Lower leg skin (tissue), 4 donors: ENCODE measurements at places on chromosomes 4 and X. TPM values are rescaled to one million over a fixed set of nuclear protein-coding genes. Genes with fewer than 3 reads are reported as not detected.

- no peak for DNase-seq
These were observed 105.7 kb downstream of the TENM3 start for GRCh38 chr4:182348779-182349326.

Gene SYNPO2
- total RNA-seq, result 13.3 TPM

Gene KLKB1
- total RNA-seq, result not detected

DNA sequence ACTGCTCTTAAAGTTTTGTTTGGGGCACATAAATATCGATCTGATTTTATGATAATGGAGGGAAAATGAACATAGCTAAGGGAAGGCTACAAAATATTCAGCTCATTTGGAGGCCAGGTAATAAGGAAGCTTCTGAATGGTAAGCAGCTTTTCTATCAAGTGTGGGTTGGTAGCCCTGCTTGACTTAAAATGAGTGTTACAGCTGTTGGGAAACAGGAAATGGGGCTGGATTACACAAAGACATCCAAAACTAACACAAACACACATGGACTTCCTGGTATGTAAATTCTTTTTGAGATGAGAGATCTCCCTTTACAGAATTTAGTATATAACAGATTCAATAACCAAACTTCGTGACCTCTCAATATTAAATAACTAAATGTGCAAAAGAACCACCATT lies 58.0 kb downstream of the FGF16 start:
- DNase-seq, result no peak

GRCh38 chr4:104064646-104065577 lies 345.1 kb upstream of the TACR3 start:
- no peak for DNase-seq

DNA sequence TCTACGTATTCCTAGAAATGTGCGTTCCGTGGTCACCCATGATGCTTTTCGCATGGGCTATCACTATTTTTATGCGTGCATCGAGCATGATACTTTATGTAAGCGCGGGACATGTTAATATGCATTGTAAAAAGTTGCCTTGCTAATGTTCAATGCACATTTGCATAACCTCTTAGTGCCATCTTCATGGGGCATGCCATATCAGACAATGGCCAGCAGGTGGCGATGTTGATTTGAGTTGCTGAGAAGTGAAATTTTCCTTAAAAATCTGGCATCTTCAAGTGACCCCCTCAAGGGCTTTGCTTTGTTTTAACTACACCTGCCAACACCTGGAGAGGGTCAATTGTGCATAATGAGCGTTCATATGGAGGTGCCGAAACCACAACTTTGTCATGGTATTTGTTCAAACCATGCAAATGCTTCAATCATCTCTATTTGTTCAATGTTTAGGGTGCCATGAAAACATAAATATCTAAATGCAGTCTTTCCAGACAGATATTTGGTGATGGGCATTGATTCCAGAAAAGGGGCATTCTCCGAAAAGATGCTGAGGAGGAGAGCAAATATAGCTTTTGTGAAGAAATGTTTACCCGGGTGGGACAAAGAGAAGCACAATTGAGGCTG lies 833.9 kb upstream of the PRKX start:
- no peak for DNase-seq

Gene TMEM255A
- 3.1 TPM for total RNA-seq

GRCh38 chr4:2593003-2593402 lies 56.6 kb downstream of the FAM193A start:
- DNase-seq, result no peak

Gene RBM46
- total RNA-seq, result not detected

- no peak for DNase-seq
These were observed 82.4 kb upstream of the FAM9C start for GRCh38 chrX:13126775-13127174.

Gene CXCL10
- total RNA-seq, result not detected

DNA sequence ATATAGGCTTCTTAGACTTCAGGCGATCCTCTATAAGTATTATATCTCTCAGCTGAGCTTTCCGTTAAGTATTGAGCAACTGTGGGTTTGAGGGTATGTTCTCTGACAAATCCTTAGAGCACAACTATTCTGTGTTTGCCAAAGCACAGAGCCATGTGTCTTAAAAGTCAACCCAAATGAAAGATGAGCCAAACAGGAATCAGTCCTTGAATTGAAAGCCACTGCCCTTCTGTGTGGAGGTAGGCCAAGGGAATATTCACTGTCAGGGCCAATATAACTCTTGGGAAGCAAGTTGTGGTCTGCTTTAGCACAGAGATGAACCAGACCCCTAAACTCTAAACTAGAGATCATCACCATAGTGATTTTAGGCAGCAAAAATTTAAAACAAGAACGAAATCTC lies 164.0 kb downstream of the STAG2 start:
- DNase-seq, result no peak

DNA sequence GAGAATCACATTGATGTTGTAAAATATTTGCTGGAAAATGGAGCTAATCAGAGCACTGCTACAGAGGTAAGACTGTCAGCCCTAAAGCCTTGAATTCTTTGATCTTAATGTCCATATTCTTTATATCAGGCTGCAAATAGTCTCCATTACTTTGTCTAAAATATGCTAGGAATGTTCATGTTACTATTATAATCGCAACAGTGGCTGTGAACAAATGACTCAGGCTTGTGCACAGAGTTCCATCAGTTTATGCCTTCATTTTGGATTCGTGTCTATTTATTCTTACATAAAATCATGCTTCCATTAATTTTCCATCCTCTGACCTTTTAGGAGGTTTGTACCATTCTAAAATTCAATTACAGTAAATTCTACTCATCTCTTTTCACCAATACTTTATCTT lies 182.7 kb downstream of the ANK2 start:
- DNase-seq, result no peak

- peak; percentile 17 for DNase-seq
These were observed 52.9 kb downstream of the MAP7D2 start for GRCh38 chrX:20063716-20064351.

Gene STARD8
- 1.6 TPM for total RNA-seq

Gene UBQLN2
- 27.7 TPM for total RNA-seq

- no peak for DNase-seq
These were observed 48.1 kb downstream of the LUZP4 start for GRCh38 chrX:115337491-115338144.

DNA sequence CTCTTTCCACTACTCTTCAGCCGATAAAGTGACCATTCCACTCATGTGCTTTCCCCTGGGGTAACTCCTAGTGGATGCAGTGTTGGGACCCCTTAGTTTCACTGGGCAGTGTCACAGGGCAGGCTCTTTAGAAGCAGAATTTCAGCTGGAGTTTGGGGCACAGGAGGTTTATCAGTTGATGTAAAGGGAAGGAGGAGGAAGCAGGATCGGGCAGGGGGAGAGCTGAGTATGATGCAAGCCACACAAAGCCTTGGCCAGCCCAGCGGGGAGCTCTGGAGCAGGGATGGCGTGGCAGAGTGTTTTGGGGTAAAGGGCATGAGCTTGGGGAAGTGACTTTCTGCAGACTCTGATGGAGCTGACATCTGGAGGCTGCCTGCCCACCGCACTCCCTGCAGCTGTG lies 19.3 kb downstream of the WDR13 start:
- DNase-seq, result no peak

- DNase-seq, result no peak
These were observed 29.4 kb downstream of the PTTG2 start for GRCh38 chr4:37989398-37990260.

DNA sequence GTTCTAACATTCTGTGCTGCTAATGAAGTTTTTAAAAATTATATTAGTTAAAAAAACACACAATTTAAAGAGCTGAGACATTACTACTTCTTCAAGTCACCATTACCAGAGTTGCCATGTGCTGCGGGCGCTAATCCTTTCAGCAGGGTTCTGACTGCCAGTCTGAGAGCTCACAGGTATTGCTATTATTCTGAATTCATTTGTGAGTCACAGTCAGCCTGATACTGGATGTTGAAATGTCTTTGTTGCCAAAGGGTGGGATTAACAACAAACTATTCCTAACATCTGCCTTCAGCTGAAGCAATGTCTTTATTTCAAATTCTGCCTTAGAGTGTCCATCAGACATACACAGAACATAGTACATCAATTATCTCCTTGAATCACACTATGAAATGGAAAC lies 197.1 kb upstream of the FGF13 start:
- DNase-seq, result no peak

GRCh38 chrX:153878345-153878744 lies 7.6 kb downstream of the L1CAM start:
- no peak for DNase-seq

DNA sequence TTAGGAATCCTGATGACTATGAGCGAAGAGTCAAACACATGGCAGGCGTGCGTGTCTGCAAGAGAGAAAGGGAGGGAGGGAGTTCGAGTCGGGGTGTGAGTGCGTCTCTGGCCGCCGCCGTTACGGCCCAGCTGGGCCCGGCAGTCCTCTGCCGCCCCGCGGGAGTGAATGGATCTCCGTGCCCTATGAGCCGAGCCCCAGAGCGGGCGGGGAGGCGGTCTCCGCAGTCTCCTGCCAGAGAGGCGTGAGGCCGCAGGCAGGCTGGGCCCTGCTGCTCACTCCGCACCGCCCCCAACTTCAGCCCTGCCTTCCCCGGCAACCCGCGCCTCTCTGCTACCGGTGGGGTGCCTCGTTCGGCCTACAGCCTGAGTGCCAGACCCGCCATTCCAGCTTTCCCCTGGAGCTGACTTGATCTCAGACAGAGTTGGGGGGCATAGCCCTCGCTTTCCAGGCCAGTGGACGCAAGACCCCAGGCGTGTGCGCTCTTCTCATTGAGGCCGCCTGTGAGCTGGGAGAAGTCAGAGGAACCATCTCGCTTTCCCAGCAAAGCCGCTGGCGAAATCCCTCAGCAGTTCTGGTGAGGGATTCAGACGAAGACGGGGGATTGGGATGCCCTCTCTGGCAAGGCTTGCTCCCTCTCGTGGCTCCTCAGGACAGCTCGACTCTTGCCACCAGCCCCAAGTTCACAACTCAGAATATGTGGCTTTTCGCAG lies 1.4 kb downstream of the SLC16A2 start:
- DNase-seq, result no peak

DNA sequence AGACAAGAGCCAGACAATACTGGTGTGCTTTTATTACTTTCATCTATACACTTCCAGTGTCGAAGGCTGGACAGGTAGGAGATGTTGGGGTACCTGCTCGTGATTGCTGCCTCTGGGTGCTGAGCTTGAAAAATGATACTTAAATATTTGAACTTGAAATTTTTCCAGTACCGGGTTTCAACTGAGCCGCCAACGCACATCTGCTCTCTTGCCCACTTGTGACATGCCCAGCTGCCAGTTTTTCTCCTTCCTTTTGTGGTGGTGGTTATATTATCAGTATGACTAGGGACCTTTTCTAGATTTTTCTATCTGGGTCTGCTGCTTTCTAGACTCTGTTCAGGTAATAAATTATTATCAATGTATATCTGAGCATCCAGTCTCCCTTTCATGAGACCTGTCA lies 3.4 kb downstream of the OGT start:
- no peak for DNase-seq

GRCh38 chrX:73852022-73852421 lies 289.0 kb downstream of the CHIC1 start:
- DNase-seq, result no peak

GRCh38 chrX:23784470-23785331 lies 1.7 kb downstream of the SAT1 start:
- no peak for DNase-seq

- no peak for DNase-seq
These were observed 32.8 kb downstream of the FAM149A start for GRCh38 chr4:186137196-186137794.

Gene TRIM75
- not detected for total RNA-seq

DNA sequence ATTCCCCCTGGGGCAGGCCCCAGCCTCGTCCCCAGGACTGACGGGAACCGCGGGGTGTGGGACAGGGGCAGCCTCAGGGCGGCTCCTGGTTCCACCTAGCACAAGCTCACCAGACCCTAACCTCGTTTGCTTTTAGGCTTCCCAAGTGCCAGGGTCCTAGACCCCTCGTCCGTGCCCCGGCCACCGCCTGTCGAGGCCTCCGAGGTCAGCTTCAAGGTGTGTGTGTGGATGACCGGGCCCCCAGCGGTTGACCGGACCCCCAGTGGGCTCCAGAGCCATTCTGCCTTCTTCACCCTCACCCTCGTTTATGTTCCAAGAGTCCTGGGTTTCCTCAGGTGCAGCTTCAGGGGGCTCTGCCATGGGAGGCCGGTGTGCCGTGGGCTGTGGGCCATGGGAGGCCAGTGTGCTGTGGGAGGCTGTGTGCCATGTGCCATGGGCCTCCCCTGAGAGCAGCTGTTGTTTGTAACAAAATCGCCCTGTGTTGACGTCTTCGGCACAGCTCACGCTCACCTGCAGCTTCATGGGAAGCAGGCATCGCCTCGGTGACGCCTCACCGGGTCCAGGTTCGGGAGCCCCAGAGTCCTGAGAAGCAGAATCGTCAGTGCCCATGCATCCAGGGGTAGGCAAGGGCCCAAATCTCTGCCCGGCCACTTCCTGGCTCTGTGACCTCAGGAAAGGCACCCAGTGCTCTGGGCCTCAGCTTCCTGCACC lies 43.0 kb upstream of the HMX1 start:
- peak; percentile 6 for DNase-seq

DNA sequence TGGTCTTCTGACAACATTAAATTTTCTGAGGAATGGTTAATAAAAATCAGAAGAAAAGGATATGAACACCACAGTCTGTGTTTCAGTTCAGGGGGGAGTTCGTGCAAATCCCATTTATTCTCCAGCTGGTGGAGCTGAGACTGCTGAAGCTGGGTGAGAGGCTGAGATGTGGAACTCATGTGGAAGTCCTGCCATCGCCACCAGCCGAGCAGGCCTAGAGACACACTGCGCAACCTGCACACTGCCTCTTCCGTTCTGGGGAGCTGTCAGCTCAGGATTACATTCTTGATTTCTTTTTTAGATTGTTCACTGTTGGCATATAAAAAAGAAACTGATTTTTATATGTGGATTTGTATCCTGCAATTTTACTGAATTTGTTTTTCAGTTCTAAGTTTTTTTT lies 66.6 kb upstream of the ELOVL6 start:
- no peak for DNase-seq

DNA sequence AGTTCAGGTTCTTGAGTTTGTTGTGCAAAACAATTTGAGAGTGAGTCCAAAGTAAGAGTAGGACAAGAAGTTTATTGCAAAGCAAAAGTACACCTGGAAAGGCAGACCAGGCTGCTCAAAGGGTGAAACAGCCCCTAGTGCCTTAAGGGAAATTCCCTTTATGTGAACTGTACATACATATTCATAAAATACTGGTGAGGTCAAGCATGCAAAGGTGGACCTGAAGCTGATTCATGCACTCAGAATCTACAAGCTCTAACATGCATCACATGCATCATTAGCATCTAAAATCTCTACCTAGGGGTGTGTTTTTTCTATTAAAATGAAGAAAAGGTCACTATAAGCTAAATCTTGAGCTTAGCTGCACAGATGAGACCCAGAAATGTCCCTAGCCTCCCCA lies 266.9 kb downstream of the SPATA18 start:
- DNase-seq, result no peak

DNA sequence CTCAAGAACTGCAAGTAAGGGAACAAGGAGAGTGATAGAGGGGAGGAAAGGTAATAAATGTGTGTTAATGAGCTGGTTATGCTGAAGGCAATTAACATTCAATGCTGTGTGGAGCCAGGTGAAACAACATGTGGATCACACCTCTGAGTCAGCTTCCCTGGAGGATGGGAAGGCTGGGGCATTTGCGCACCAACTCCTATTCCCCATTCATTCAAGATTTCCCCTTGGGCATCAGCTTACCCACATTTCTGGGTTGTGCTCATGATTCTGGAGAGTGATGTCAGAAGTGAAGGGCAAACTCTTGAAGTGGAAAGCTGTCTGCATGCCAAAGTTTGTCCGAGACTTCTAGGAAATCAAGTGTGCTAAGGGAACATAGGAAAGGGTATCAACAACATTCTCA lies 461.4 kb downstream of the MID1IP1 start:
- no peak for DNase-seq

GRCh38 chr4:73947239-73947985 lies 34.4 kb downstream of the PF4 start:
- no peak for DNase-seq

Gene CCKAR
- total RNA-seq, result not detected
